Stimulated activated CD8-positive, alpha-beta memory T cell treated with anti-CD3 and anti-CD28 coated beads, Interleukin-15, amount 100 ng/mL, for 48 hours (primary cell): ENCODE measurements at places on chromosomes 1 and 21.
A peak's percentile ranks its signal among the peaks of the same experiment; 100 is the strongest.

DNA sequence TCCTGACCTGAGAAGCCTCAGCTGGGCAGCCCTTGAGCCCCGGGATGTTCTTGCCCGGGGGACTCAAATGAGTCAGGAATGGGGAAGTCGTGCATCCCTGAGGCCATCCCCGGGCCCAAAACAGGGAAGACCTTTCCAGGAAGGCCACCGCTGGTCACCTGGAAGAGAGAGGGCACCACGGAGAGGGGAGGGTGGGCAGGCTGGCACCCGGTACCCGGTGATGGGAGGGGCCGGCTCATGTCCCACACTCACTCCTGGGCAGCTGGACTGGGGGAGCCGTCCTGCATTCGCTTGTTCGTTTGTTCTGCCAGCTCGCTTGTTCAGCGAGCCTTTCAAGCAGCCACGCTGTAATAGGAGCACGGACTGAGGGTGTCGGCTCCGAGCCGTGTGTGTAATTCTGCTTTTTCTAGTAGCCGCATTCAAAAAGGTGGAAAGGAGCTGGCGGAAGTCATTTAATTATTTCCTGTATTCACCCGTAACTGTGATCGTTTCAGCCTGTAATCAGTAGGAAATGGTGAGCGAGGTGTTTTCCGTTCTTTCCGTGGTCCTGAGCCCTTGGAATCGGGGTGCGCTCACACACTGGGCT, 48.4 kb upstream of the CCDC27 start:
- no peak for DNase-seq

DNA sequence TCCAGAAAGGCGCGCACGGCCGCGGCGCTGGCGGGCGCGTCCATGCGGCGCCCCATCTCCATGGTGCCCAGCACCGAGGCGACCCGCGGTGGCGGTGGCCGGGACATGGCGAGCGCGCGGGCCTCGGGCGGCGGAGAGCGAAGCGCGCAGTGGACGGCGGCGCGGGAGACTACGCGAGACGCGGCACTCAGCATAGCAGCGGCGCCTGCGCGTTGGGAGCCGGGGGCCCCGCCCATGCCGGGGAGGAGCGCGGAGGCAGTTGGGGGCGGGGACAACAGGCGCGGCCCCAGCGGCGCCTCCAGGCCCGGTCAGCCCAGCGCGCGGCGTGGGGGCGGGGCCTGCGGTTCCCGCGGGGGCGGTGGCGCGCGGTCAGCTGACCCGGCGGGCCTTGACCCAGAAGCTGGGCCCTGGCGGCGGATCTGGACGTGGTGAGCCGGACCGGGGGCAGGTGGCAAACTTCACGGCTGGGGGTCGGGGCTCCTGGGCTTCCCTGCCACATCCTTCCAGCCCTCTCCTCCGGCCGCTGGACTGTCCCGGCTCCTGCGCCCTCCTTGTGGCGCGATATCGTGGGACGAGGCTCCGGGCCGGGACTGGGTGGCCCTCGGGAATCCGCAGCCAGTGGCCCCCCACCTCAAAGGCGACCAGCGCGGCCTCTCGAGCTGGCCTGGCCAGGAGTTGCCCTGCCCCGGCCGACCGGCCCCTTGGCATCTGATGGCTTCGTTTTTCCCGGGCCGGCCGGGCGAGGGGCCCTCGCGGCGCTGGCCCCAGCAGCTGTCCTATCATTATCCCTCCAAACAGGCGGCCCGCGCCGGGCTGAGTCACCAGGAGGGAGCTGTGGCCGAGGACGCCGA, at the start of the genes AKR7A2 and SLC66A1:
AKR7A2 (minus strand) TSS at position 214 of the 851 bp plus-strand sequence; CDS start at position 194, 20 bp downstream.
SLC66A1 (plus strand) TSS at position 396 of the 851 bp plus-strand sequence. CDS start 5,352 bp downstream, outside the sequence.
- peak; percentile 91 for DNase-seq

GRCh38 chr1:51266181-51266580, 30.1 kb downstream of the RNF11 start:
- no peak for DNase-seq

DNA sequence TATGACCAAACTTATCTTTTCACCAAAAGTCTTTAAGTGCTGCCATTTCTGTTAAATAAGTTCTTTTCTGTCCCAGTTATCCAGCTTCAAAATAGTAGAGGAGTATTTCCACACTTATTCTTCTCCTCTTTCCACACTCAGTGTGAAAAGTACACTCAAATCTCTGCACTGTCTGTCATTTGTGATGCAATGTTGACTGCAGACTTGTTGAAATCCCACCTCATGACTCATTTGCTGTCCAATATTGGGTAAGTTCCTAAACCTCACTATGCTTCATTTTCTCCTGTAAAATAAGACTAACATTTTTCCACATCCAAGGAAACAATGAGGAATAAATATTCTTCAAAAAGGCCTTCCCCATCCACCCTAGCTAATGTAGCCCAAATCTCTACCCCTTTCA, 17.5 kb downstream of the LRRIQ3 start:
- no peak for DNase-seq

DNA sequence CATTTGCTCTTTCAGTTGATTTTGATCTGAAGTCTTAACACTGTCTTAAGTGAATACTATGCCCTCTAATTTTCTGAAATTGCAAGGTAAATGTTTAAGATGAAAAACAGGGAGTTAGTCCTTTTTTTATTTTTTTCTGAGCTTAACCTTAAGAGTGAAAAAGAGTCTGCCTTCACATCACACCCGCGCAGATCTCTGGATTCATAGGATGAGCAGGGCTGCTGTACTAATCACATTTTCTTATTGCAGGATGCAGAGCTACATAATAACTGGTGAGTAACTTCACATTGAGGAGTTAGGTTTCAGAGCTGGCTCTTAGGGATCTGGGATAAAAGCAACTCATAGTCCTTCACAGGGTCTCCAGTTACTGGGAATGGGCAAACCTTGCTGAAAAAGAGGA, 188.7 kb upstream of the ATP1B1 start:
- DNase-seq, result no peak

DNA sequence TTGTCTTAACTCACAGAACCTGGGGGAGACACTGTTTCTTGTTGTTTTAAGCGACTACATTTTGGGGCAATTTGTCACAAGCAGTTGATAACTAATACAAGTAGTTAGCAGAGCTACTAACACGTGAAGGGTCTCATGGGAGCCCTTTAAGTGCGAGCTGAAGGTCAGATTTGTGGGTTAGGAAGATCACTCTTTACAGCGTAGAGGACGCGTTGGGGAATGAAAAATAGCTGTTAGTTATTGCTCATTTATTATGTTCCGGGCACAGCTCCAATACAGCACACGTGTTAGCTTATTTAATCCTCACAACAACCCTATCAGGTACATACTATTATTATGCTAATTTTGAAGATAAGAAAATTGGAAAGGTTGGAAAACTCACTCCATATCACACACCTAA, 95.9 kb downstream of the ACTL8 start:
- DNase-seq, result no peak

GRCh38 chr1:89557956-89558355, 33.3 kb downstream of the LRRC8B start:
- no peak for DNase-seq

DNA sequence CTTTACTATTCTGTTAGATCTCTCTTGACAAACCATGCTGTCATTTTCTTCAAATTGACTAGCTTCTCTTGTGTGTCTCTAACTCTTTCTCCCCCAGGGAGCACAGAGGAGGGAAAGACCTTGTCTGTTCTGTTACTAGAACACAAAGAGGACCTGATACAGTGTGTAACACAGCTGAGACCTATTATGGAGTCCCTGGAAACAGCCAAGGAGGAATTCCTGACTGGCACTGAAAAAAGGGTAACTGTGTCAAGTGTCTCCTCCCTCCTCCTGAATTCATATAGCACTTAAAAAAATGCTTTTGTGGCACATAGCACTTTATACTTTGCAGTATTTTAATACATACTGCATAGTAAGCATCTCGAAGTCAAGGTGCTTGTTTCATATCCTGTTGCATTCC, 50.6 kb downstream of the ZBTB40 start:
- DNase-seq, result no peak

GRCh38 chr21:45541221-45542039, 810 bp downstream of the SLC19A1 start:
- peak; percentile 76 for DNase-seq

- DNase-seq, result no peak
Measured at GRCh38 chr1:34346128-34346527, 169.4 kb downstream of the C1orf94 start.

- DNase-seq, result peak; percentile 73
Measured at GRCh38 chr1:29235955-29236711, at the start of gene PTPRU. Gene PTPRU (plus strand): TSS chr1:29236522. CDS start chr1:29236645, 123 bp downstream.

DNA sequence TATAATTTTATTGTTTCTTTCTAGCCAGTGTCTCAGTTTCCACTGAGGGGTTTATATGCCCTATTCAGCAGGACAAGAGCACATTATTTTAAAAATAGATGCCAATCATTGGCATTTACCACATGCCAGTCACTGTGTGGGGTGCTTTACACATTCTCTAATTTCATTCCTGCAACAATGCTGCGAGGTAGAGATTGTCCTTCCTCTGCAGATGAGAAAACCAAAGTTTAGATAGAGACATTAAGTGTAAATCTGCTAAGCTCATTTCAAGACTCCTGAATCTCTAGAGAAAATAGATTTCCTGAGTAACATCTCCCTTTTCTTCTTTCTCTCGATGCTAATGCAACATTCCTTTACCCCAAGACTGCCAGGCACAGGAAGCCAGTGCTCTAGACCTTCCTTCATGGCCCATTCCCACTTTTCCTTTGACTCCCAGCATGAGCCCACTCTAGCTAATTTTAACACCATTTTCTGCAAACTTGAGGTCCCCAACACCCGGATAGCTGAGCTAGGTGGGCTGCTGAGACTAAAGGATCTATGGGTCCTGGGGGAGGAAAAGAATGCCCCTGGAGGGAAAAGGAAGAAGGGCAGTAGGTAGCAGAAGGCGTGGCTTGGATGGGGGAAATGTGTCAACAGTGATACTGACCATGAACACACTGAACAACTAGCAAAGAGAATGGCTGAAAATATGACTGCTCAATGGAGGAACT, 50.0 kb downstream of the SH3GLB1 start:
- DNase-seq, result no peak

- DNase-seq, result no peak
Measured at GRCh38 chr1:33438364-33439160, 7.7 kb upstream of the PHC2 start.

GRCh38 chr1:52917581-52917980, 4.0 kb downstream of the ECHDC2 start:
- DNase-seq, result no peak

GRCh38 chr1:229942501-229942900, 124.5 kb upstream of the GALNT2 start:
- DNase-seq, result no peak

DNA sequence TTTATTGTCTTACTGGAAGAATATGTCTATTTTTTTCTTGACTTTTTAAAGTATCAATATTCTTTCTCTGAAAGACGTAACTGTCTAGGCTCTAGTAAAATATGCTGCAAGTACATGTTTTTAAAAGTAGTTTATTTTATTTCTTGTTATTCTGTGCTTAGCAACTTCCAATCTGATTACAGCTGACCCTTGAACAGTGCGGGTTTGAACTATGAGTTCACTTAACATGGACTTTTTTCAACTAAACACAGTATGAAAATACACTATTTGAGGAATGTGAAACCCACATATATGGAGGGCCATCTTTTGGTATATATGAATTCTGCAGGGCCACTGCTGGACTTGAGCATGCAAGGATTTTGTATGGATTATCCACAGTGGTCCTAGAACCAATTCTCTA, 26.8 kb downstream of the GBP6 start:
- DNase-seq, result no peak

GRCh38 chr1:111754984-111755330, 744 bp upstream of the DDX20 start:
- no peak for DNase-seq

GRCh38 chr1:207959141-207959825, 48.4 kb upstream of the CD34 start:
- DNase-seq, result no peak

GRCh38 chr1:179706339-179706941, 36.7 kb upstream of the FAM163A start:
- DNase-seq, result peak; percentile 14

DNA sequence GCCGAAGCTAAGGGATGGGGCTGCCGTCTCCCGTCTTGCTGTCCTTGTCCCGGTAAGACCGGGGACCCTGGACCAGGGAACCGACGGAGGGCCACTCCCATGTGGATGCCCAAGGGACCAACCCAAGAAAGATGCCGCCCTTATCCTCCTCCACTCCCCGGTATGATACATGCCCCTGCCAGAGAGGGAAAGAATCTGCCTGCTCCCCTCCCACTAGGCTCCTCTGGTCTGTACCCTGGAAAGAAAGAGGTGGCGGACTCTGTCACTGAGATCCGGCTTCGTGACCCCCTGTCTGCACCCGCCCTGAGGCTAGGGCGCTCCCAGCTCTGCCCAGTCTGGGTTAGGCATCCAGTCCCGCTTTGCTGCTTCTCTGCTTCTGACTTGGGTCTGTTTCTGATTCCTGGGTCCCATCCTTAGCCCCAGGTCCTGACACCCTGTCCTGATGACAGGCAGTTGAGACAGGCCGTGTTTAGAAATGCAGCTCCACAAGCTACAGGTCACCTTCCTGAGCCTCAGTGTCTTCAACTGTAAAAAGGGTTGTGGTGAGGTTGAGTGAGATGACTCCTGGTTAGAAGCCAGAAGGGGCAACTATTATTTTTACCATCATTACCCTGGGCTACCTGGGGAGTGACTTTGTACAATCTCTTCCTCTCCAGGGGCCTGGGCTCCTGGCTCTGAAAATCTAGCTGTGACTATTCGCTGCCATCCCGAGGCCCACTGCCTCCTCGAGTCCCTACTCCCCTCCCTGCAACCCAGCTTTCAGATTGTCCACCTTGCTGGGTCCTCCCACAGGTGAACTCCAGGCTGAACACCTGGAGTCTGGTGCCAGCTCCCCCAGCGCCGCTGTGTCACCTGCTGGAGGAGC, 3.7 kb downstream of the MATN1 start:
- DNase-seq, result no peak

GRCh38 chr1:194341587-194341986, 1155.2 kb upstream of the B3GALT2 start:
- DNase-seq, result no peak

DNA sequence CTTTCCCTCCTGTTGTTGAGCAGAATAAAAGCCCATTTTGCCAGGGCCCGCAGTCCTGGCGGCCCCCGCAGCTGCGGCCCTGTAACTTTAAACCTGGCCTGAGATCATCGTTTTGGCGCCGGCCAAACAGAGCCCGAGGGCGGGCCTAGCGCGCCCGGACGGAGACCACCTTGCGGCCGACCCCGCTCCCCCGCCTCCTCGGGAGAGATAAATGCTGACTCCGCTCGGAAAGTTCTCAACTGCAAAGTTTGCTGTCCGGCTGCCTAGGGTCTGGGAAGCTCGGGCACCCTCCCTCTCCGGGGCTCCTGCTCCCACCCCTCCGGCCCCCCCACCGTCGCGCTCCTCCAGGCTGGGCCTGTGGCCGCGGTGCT, at the start of gene PDPN:
PDPN (plus strand) TSS at position 238 of the 371 bp plus-strand sequence. CDS start 202 bp downstream, outside the sequence.
- DNase-seq, result no peak

GRCh38 chr1:80896781-80897356, 903.9 kb upstream of the ADGRL2 start:
- no peak for DNase-seq

DNA sequence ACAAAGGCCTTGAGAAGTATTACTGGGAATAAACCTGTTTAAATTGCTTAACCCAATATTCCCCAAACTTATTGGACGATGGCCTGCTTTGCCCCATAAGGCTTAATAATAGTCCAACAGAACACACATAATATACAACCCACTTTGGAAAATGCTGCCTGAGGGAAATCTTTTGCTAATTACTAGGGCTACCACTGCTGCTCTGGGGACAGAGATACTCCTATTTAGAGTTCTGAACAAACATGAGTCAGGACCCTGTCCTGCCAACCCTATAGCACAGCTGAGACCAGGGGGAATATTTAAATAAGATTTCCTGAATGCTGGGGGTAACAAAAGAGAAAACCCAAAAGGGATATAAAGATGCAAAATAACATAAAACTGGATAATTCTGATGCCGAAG, 139.1 kb downstream of the BRINP2 start:
- DNase-seq, result no peak
